ENCODE measurements at places on chromosomes 12 and 14. TPM values are rescaled to one million over a fixed set of nuclear protein-coding genes. Genes with fewer than 3 reads are reported as not detected.

DNA sequence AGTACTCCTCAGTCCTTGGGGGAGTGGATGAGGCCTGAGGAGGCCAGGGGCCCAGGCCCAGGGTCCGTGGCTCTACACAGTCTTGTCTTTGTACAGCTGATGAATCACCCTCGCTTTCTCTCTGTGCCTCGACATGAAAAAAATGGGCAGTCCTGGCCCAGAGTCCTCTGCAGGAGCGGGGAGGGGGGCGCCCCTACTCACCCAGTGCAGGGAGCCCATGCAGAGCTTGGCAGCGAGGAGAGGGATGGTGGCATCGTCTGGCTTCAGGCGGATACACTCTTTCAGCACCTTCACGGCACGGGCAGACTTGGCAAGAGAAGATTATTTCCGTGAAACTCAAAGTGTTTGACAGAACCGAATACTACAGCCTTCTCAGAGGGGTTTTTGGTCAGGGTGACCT is 159.3 kb downstream of the TTC7B start:
- DNase-seq = no peak

DNA sequence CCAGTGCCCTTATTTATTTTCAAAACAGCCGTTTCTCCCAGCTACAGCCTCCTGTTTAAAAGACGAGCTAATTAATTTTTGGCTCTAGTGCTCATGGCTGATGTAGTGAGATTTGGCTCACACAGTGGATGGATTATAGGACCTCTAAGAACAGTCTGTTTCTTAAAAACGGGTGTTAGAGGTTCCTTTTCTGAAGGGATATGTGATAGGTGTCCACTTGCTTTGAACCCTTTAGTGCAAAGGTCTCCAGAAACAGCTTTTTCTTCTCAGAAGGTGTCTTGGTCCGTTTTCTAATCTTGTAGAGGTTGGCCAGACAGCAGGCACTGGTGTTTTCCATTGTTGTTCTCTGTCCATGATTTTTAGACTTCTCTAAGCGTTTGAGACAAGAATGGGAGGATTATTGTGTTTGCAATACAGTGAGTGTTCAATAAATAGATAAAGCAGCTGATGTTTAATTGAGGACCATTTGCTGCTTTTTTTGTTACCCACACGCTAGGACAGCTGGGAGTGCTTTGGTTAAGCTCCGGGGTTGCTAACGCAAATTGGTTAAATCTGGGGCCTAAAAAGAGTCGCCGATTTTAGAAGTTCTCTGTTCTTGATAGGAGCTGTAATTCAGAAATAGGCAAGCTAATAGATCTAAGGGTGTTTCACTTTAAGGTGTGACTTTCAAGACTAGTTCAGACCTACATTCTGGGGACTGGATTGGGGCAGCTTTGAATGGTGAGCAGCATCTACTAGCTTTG is 1.0 kb downstream of the BORCS5 start:
- no peak for DNase-seq

- DNase-seq = no peak
These were observed 427.6 kb downstream of the DPF3 start for GRCh38 chr14:72466325-72466724.

- no peak for DNase-seq
These were observed 8.9 kb downstream of the ARL6IP4 start for GRCh38 chr12:122989225-122989839.

CLEC9A gene
- total RNA-seq = not detected

GRCh38 chr12:51866762-51867161 is 18.2 kb upstream of the FIGNL2 start:
- DNase-seq = no peak

GRCh38 chr12:42804928-42805327 is 215.4 kb upstream of the PRICKLE1 start:
- no peak for DNase-seq

- no peak for DNase-seq
These were observed 120.4 kb upstream of the ATF7IP start for GRCh38 chr12:14244876-14245669.

MSRB3 gene
- 16.2 TPM for total RNA-seq

DNA sequence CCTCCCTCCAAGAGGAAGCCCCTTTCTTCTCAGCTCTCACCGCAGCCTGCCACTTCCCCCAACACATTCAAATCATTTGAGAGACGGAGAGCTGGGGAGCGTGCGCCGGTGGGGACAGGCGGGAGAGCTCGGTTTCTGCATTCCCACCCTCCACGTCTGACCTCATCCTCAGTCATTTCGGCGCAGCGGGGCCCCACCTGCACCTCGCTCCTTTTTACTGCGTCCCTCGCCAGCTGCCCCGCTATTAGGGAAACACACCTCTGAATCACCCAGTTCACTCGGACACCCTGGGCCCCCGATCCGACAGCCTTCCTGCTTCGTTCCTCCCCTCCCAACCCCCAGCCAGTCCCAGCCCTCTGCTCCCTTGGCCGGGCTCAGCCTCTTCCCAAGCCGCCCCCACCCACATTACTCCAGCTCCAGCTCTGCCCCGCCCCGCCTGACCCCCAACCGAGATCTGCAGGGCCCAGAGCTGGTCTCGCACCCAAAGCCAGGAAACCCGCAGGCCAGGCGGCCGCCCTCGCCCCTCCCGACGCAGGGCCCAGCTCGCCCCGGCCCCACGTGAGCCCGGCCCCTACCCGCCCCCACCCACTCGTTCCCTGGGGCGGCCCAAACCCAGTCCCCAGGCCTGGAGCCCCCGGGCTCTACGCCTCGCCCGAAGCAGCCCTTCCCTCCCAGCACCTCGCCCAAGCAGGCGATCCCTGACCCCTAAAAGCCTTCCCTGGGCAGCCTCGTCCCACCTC is 783 bp downstream of the CORO1C start:
- peak; percentile 24 for DNase-seq

NDRG2 gene
- 3.4 TPM for total RNA-seq

IQSEC3 gene
- not detected for total RNA-seq

DNA sequence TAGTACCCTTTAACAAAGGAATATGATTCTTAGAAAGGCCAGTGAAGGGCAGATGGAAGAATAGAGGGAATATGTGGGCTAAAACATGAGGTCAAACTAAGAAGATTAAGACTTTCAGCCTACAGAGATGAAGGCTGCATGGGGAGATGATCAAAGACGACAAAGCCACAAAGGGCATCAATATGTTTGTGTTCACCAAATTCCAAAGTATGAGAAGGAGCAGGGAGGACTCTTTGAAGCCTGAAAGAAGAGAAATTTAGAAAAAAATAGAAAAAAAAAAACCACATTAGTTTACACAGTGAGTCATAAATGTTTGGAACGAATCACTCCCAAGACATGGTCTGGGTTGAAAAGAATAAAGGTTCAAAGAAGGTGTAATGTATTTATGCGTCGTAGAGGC is 131.8 kb downstream of the NEDD1 start:
- DNase-seq = no peak

- peak; percentile 73 for DNase-seq
These were observed 6.0 kb upstream of the GPR84 start for GRCh38 chr12:54370171-54370730.

RGS6 gene
- 0.02 TPM for total RNA-seq

DNA sequence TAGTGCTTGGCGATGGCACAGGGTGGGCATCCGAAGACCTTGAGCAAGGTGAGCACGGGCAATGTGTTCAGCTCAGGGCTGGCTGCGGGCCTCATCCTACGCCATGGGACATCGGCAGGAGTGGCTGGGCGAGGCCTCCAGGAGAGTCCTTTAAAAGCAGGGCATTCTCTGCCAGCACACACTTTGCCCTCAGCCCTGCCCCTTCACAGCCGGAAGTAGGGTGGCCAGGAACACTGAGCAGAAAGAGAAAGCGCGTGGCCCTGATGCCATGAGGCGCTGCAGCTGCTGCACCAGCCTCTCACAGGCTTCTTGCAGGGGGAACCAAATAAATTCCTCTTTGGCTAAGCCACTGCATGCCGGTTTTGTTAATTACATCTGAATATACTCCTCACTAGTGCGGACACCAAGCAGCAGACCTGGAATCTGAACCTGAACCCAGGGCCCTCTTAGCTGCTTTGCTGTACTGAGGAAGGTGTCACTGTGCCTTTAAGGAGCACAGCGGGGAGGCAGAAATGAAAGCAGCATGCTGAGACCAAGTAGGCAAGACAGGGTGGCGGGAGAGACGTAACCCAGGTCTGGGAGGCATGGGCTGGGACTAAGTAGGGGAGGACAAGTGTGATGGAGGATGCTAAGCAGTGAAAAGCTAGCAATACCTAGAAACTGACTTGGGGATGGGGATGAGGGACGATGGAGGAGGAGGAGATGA is 155.2 kb downstream of the TTC7B start:
- no peak for DNase-seq

LRRK2 gene
- 1.2 TPM for total RNA-seq

GRCh38 chr12:99281277-99281676 is 366.3 kb upstream of the GARIN6 start:
- DNase-seq = no peak

KRT82 gene
- total RNA-seq = not detected

- no peak for DNase-seq
These were observed 238.5 kb upstream of the NAV3 start for GRCh38 chr12:77591959-77592743.

- DNase-seq = no peak
These were observed 85.7 kb downstream of the AKAP6 start for GRCh38 chr14:32414808-32415255.

DNA sequence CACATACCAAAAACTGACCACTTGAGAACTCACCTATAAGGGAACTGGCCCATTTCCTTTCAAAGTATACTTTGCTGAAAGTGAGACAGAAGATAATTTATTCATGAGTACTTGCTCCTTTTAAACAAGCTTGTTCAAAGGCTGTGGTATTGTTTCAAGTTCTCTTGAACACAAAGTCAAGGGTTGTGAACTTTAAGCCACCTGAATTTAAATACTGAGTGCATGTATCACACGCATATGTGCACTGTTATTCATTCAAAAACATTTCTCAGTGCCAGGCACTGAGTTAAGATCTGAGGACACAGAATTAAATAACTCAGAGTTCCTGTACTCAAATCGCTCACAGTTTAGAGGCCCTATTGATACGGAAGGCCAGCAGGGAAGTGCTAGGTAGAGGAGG is 19.1 kb upstream of the LDHB start:
- DNase-seq = no peak

GRCh38 chr14:99476864-99477263 is 3.8 kb downstream of the SETD3 start:
- DNase-seq = no peak

ABCC9 gene
- 42.3 TPM for total RNA-seq

DNA sequence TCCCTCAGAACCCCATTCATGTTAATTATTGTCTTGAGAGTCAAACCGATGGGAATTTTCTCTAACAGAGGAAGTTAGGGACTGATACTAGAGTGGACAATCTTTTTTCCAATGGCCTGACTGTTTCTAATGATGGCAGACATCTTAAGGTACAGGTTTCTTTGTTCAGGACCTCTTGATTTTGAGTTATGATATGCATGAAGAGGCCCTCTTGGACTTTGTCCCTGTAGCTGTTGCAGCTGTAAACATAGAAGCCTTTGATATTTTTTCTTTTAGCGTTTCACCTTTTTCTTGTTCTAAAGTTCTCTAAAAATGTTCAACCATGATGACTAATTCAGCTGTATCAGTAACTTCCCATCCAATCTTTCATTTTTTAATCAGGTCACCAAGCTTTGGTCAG is 53.0 kb downstream of the LGR5 start:
- DNase-seq = no peak

GRCh38 chr12:49287876-49288275 is 7.1 kb upstream of the PRPH start:
- DNase-seq = no peak

C12orf50 gene
- not detected for total RNA-seq

KRT71 gene
- total RNA-seq = not detected

DNA sequence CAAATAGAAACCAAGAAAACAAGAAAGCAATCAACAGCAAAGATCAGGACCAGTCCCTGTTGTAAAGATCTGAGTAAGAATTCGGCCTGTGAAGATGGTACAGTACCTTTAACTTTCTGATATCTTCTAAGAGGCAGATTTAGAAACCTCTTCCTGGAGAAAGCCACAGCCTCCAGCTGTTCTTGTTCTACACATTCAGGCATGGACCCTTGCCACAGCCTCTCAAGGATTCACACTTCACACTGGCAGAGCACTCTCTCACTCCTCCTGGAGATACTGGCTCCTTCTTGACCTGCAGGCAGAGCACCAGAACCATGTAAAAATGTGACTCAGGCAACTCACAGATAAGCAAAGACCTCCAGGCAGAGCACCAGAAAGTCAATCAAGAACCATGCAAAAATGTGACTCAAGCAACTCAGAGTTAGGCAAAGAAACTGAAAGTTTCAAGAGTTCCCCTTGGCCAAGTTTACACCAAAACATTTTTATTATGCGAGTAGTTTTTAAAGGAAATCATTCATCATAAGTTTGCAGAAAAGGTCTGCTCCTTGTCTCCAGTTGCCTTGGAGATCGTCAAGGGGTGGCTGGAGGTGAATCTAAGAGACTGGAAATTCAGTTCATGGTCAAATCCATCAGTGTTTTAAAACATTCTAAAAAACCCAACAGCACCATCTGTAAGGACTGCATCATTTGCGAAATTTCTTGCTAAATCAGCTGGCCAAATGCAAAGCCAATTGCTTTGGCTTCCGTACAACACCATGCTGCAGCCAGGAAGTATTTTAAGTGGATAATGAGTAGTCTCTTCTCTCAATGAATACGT is 119.3 kb upstream of the MDM1 start:
- no peak for DNase-seq

- DNase-seq = no peak
These were observed 6.3 kb upstream of the CDKL1 start for GRCh38 chr14:50402965-50403364.

DNA sequence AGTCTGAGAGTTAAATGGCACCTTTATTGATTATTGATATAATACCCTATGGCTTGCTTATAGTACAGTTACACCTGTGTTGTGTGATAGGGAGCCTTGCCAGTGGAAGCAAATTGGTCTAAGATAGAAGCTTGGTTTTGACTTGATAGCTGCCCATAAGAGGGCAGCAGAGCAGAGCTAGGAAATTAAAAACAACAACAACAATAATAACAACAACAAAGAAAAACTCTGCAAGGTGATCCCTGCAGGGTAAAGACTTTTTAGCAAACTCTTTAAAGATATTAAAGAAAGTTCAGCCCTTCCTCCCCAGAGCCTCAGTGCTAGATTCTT is 18.0 kb upstream of the RNASE10 start:
- DNase-seq = no peak

Measured in NCI-H460 (cell line).